Effector memory CD4-positive, alpha-beta T cell (primary cell): ENCODE measurements at places on chromosomes 3 and 15.
A peak's percentile ranks its signal among the peaks of the same experiment; 100 is the strongest.

DNA sequence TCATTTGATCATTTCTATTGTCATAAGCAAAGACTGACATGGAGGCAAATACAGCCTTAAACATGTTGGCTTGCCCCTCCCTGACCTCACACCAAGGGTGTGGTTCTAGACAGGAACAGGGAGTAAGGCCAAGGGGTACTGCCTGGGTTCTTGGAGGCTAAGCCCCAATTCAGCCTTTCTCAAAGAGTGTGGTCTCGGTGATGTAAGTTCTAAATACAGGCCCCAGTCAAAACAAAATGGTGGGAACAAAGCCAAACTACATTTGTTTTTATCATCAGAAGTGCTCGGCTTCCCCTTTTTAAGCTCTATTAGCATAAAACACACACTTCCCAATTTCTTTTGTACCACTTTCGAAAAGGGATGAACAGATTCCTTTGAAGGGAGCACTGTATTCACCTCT is 129.5 kb downstream of the ATP8B4 start:
- H3K36me3 ChIP-seq: no peaks in the 10 kb centered on the region
- H3K27ac ChIP-seq: no peak overlapping the region
- no peaks in the 10 kb centered on the region for H3K4me1 ChIP-seq
- no peaks in the 10 kb centered on the region for H3K27me3 ChIP-seq
- no peak overlapping the region for H3K4me3 ChIP-seq

GRCh38 chr3:12415014-12415680 is 69.1 kb upstream of the TSEN2 start:
- no peaks in the 10 kb centered on the region for H3K4me1 ChIP-seq
- H3K27me3 ChIP-seq: no peaks in the 10 kb centered on the region
- no peak for DNase-seq
- H3K4me3 ChIP-seq: no peak overlapping the region
- no peak overlapping the region for H3K27ac ChIP-seq
- H3K36me3 ChIP-seq: no peaks in the 10 kb centered on the region

GRCh38 chr15:63833021-63833696 is 589 bp downstream of the HERC1 start:
- H3K27ac ChIP-seq: peak overlapping the region; percentile 92
- H3K4me1 ChIP-seq: peaks cover 21% of the 10 kb centered on the region
- no peaks in the 10 kb centered on the region for H3K36me3 ChIP-seq
- no peaks in the 10 kb centered on the region for H3K27me3 ChIP-seq
- peak overlapping the region; percentile 96 for H3K4me3 ChIP-seq

GRCh38 chr3:15756505-15756904 is 41.3 kb downstream of the ANKRD28 start:
- no peak overlapping the region for H3K27ac ChIP-seq
- DNase-seq: no peak
- peaks cover under 1% of the 10 kb centered on the region for H3K36me3 ChIP-seq
- no peaks in the 10 kb centered on the region for H3K27me3 ChIP-seq
- no peaks in the 10 kb centered on the region for H3K4me1 ChIP-seq
- H3K4me3 ChIP-seq: no peak overlapping the region

- H3K27me3 ChIP-seq: no peaks in the 10 kb centered on the region
- H3K4me1 ChIP-seq: no peaks in the 10 kb centered on the region
- H3K4me3 ChIP-seq: no peak overlapping the region
- no peak overlapping the region for H3K27ac ChIP-seq
- no peak for DNase-seq
- peaks cover 48% of the 10 kb centered on the region for H3K36me3 ChIP-seq
These were observed 89.6 kb downstream of the AAGAB start for GRCh38 chr15:67164811-67165253.
